Sigmoid colon (tissue), 7 donors: ENCODE measurements at places on chromosomes 11 and 22. TPM values are rescaled to one million over a fixed set of nuclear protein-coding genes. Genes with fewer than 3 reads are reported as not detected.
A peak's percentile ranks its signal among the peaks of the same experiment; 100 is the strongest.

DNA sequence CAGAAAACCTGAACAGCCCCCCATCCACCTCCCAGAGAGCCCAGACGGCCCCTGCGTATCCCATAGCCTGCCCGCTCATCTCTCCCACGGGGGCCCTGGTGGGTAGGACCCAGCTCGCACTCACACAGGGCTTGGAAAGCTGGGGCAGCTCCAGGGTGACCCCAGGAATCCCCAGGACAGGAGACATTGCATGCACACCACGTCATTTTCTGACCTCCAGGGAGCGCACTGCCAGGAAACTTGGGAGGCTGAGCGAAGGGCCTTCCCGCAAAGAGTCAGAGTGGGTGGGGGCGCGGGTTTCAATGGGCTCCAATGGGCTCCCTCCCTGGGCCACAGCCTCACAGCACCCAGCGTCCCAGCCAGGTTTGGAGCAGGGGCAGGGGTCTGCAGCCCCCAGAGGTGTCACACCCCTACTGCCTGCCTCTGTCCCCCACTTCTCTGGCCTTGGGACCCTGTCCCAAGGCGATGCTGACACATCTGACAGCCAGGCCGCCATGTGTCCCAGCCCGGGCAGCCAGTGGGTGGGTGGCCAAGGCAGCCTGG, 8.2 kb upstream of the SYT8 start:
- no peaks in the 10 kb centered on the region for H3K36me3 ChIP-seq
- peak; percentile 64 for DNase-seq

DNA sequence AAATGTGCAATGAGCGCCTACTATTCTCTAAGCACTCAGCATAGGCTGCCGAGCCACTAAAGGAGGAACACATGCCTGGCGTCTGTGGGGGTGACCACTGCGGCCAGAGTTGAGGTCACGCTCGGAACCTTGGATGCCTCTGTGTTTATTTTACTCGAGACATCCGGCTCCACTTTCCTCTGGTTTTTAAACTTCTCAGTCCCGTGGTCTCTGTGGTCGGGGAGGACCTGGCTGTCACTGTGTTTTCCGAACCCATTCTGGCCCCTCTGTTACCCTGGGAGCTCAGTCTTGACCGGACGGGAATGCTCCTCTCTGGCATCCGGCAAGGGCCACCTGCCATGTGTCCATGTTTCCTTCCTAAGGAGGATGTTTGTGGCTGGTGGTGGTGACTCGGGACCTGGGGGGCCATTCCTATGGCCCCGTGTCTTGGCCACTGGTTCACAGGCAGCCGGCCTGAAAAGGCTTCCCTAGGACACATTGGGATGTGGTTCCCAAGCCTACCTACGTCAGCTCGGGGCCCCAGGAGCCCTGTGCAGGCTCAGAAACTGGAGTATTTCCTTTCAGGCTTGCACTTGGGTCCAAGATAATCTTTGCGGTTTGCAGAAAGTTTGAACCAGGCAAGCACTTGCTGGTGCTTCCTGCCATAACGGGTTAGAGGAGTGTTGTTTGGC, 46.7 kb upstream of the PARVG start:
- peaks cover 22% of the 10 kb centered on the region for H3K36me3 ChIP-seq
- no peaks in the 10 kb centered on the region for H3K4me1 ChIP-seq
- no peaks in the 10 kb centered on the region for H3K27me3 ChIP-seq
- DNase-seq: peak; percentile 70
- H3K4me3 ChIP-seq: no peak overlapping the region

The ART5 gene
- not detected for total RNA-seq

The MS4A15 gene
- not detected for total RNA-seq

DNA sequence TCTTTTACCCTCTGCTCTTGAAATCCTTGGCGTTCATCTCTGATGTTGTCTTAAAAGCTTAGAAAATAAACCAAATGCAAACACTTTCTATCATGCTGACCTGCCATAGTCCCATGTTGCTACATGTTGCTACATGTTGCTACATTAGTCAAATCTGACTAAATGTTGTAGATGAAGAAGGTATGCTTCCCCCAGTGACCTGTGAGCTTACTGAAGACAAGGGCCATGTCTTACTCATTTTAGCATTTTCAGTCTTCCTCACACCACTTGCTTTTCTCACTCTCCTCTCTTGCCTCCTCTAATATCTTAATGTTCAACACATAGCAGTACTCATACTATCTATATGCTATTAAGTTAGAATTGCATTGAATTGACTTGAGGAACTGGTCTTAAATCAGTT, 346.4 kb upstream of the MTNR1B start:
- H3K36me3 ChIP-seq: no peaks in the 10 kb centered on the region
- no peak for DNase-seq
- no peaks in the 10 kb centered on the region for H3K4me1 ChIP-seq
- H3K4me3 ChIP-seq: no peak overlapping the region

The OR6T1 gene
- not detected for total RNA-seq
